ENCODE measurements at places on chromosomes 4 and X.

DNA sequence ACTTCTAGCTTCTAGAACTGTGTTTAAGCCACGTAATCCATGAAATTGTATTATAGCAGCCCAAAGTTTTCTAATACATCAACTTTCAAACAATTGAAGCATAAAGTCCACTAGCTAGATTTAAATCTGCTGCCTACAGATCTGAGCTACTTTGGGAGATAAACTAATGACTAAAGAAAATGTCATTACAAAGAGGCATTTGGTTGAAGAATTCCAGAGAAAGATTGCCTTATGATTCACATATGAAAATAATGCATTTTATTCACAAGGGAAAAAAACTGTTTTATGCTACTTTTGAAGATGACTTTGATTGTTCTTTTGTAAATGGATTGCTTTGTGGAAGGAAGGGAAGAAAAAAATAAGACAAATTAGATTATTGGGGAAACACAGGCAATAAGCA, 124.1 kb upstream of the SLIT2 start:
- no peak for DNase-seq

- no peak for DNase-seq
Measured at GRCh38 chr4:3709846-3710441, 56.2 kb upstream of the ADRA2C start.

DNA sequence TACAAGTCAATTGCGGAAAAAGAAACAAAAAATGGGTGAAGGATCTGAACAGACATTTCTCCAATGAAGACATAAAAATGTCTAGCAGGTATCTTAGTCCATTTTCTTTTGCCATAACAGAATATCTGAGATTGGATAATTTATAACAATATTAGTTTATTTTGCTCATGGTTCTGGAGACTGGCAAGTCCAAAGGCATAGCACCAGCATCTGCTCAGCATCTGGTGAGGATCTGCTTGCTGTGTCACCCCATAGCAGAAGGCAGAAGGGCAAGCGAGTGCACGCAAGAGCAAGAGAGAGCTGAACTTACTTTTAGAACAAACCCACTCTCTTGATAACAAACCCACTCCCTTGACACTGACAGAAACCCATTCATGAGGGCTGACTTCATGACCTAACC, 29.7 kb downstream of the GAB3 start:
- no peak for DNase-seq

- DNase-seq, result no peak
Measured at GRCh38 chr4:39730072-39730471, 32.1 kb downstream of the UBE2K start.

- no peak for DNase-seq
Measured at GRCh38 chr4:41852229-41852628, 83.0 kb upstream of the TMEM33 start.

DNA sequence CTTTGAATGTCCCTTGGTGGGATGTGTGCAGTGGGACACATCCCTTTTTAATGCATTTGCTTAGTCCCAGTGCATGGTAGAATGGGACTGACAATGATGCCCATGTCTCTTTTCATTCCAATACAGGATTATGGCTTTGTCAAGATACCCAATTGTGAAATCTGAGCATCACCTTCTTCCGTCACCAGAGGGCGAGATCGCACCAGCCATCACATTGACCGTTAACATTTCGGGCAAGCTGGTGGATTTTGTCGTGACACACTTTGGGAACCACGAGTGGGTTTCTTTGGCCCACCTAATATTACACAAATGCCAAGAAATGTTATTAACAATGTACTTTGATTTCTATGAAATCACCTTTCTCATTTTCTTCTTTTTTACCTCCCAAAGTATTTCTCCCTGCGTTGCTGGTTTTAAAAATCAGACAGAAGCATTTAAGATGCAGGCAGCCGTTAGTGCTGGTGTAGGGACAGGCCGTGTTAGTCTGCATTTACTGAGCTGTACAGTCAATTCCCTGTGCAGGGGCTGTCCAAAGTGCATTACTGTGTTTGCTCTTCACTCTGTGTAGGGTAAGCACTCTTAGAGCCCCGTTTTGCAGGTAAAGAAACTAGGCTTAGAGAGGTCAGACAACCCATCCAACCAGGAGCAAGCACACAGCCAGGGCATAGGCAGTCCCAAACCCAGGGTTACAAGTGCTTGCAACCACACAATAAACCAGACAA, 46.5 kb downstream of the CWH43 start:
- no peak for DNase-seq

GRCh38 chrX:53093177-53093655, 726 bp upstream of the KANTR start:
- peak; percentile 86 for DNase-seq

GRCh38 chr4:104743215-104743653, 248.5 kb upstream of the CXXC4 start:
- no peak for DNase-seq

DNA sequence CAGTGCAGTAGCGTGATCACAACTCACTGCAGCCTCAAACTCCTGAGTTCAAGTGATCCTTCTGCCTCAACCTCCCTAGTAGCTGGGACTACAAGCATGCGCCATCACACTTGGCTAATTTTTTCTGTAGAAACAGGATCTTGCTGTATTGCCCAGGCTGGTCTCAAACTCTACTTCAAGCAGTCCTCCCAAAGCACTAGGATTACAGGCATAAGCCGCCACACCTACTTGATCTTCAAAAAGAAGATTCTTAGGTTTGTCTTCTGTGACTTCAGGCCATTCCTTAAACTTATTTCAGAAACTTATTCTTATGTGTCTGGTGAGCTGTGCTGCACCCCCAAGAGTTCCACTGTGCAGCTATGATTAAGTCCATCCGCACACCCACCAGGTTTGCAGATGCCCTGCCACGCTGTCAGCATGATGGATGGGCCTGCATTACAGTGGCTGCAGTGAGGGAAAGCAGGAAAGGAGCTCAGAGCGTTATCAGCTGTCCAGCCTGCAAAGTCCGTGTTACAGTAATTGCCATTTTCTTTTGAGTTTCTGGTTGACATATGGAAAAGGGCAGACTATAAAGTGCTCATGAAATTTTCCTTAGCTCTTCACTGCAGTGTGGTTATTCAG, 146.6 kb downstream of the AASDH start:
- DNase-seq, result no peak

- DNase-seq, result no peak
Measured at GRCh38 chrX:32483534-32484136, 727.7 kb downstream of the DMD start.

DNA sequence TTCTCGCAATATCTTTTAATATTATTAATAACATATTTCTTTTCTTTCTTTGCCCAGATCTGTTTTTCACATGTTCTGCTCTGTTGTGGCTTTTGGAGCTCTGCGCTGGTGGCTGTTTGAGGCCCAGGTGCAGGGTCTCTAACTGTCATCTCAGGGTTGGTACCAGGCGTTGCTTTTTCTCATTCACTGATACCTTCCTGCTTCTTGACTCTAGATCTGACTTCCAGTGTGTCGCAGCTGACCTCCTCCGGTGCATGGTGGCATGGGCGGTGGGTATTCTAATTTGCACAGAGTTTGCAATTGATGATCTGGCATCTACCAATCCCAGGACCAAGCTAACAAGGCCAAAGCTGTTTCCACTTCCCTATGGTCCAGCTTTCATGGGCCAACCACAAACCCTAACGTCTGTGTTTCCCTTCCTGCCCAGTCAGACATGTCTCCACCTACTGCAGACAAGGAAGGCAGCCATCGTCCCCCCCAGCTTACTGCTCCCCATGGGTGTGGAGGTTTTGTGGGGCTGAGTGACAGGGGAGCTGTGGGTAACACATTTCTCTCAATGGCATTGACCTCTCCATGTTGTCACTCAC, 25.2 kb downstream of the LETM1 start:
- no peak for DNase-seq

DNA sequence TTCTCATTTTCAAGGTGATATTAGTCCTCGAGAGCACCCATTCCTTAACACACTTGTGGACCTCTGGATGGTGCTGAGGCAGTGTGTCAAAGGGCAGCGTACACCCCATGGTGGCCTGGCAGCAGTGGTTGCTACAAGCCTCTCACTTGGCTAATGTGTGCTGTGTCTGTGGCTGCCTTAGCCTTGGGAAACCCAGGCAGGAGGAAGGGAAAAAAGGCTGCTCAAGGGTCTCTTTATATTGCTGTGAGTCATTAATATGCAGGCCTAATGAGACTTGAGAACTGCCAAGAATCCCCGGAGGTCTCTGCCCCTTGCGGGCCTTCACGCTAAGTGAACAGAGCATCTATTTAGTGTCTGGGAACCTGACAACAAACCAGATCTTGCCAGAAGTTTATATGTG, 7.0 kb downstream of the PCDH10 start:
- no peak for DNase-seq

Measured in PC-9 (cell line).